Stimulated activated naive CD8-positive, alpha-beta T cell treated with anti-CD3 and anti-CD28 coated beads, Interleukin-15, Interleukin-2, amounts not matched to agents 100 U/mL and 50 U/mL, for 24 hours (primary cell): ENCODE measurements at places on chromosomes 3 and 15.

DNA sequence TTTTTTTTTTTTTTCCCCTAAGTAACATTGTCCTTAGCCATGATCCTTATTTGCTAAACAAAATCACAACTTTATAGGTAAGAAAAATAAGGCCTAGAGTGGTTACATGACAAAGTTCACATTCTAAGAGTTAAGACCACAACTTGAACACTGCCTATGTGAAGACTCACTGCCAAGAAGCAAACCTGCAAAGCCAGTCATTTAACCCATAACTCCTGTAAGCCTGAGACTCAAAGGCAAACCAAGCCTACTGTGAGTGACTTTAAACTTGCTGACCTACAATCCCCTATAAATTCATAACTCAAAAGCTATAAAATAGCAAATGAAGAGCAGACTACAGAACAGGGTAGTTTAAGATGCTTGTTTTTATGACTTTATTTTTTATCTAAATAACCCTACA lies 12.9 kb upstream of the ANKRD28 start:
- DNase-seq: no peak

DNA sequence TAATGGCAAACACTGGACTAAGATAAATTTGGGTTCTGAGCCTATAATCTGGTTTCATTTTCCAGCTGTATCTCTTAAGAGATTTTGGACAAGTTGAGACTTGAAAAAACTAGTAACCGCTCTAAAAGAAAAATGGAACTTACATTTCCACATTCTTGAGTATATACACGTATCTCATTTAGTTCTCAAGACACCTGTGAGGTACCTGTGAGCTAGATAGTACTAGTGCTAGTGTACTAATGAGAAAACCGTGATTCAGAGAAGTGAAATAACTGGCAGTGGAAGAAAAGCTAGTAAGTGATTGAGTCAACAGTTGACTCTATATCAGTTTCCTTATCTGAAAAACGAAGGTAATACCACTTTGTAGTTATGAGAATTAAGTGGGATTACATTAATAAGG lies 62.2 kb upstream of the PAQR5 start:
- no peak for DNase-seq

GRCh38 chr3:160678292-160678842 lies 1.4 kb downstream of the ARL14 start:
- no peak for DNase-seq

GRCh38 chr3:150242220-150242936 lies 165.7 kb upstream of the TSC22D2 start:
- no peak for DNase-seq

DNA sequence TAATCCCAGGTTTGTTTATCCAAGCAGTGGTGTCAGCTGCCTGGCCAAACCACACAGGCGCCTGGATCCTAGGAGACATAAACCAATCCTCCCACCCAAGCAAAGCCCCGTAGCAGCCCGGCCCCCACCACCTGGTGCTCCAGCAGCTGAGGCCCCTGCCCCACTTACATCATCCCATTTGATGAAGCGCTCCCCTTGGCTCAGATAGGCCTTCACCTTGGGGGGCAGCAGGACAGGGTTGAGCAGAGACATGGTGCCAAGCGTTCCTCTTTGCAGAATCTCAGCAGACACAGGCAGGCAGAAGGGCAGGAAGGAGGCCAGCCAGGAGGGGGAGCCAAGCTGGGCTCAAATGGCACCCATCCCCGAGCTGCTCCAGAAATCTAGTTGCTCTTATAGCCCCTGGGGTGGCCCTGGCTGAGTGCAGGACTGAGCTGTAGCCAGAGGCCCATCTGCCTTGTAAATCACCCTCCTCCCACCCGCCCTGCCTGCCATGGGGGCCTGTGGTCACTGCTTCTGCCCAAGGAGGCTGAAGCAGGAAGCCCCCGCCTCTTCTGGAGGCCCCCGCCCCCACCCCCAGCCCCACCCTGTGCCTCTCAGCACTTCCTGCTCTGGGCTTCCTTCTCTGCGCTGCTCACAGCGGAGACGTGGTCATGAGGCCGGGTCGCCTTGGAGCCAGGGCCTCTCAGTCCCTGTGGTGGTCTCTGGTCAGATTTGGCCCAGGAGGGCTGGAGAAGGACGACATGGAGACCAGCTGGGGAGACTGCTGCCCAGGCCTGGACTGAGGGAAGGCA lies at the start of gene PLCB2:
TSS of gene PLCB2 (minus strand) at position 515 of the 791 bp plus-strand sequence. CDS start at position 252, 263 bp downstream.
- peak; percentile 69 for DNase-seq

GRCh38 chr3:86984271-86984670 lies 6.7 kb downstream of the VGLL3 start:
- no peak for DNase-seq

GRCh38 chr15:95840855-95841254 lies 489.6 kb upstream of the NR2F2 start:
- no peak for DNase-seq

GRCh38 chr3:53493963-53494791 lies at the start of gene CACNA1D:
Gene CACNA1D (plus strand): TSS chr3:53494611. CDS start chr3:53495167, 556 bp downstream.
- DNase-seq: peak; percentile 21

- DNase-seq: no peak
Observed at GRCh38 chr3:73479325-73479724, 145.4 kb downstream of the PDZRN3 start.

GRCh38 chr3:123076496-123077418 lies 9.9 kb downstream of the PDIA5 start:
- DNase-seq: no peak

GRCh38 chr15:89330881-89331595 lies 3.6 kb downstream of the POLG start:
- no peak for DNase-seq

DNA sequence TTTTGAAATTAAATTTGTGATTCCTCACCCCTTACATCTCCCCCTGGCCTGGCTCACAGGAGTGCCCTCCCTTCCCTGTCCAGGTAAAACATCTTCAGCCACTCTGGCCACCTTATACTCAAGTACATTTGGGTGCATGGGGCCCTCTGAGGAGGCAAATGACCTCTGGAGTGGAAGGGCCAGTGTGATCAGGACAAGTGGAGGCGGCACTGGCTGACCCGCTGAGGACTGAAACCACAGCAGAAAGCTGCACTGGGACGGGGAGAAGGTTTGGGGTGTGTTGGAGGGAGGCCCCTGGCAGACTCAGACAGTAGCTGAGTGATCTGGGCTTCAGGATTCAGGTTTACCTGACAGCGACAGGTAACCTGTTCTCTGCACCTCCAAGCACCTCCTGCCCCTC lies 24.2 kb downstream of the HES1 start:
- DNase-seq: no peak

DNA sequence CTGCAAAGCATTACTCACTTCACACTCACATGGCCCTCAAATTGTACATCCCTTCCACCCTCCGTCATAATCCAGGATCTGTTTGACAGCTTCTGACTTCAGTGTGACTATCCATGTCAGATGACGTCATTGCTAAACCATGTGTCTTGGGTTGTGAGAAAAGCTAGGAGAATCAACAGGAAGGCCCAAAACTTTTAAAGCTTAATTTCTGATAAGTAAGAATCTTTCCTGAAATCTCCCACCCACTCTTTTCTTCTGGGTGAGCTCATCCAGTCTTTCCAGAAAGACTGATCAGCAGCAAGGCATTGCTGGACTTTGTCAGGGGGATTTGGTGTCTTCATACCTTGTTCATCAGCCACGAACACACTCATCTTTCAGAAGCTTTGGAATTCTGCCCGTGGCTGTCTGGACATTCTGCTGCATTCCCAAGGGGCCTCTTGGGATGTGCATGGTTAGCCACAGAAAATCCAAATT lies 11.5 kb upstream of the LMCD1 start:
- DNase-seq: no peak

- no peak for DNase-seq
Observed at GRCh38 chr15:32878342-32878741, 160.5 kb downstream of the GREM1 start.

DNA sequence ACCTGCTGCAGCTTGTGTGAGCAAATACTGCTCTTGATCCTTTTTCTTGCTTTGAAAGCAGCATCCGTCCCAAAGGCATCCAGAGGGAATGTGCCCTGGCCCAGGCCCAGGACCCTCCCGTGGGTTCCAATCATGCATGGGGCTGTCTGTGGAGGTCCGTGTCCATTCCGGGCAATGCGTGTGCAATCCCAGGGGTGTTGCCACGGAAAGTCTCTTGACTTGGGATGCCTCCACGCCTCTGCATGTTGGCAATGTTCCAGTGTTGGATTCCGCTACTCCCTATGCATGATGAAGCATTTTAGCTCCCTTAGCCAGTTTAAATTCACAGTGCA lies 105.7 kb downstream of the SNRPN start:
- no peak for DNase-seq

DNA sequence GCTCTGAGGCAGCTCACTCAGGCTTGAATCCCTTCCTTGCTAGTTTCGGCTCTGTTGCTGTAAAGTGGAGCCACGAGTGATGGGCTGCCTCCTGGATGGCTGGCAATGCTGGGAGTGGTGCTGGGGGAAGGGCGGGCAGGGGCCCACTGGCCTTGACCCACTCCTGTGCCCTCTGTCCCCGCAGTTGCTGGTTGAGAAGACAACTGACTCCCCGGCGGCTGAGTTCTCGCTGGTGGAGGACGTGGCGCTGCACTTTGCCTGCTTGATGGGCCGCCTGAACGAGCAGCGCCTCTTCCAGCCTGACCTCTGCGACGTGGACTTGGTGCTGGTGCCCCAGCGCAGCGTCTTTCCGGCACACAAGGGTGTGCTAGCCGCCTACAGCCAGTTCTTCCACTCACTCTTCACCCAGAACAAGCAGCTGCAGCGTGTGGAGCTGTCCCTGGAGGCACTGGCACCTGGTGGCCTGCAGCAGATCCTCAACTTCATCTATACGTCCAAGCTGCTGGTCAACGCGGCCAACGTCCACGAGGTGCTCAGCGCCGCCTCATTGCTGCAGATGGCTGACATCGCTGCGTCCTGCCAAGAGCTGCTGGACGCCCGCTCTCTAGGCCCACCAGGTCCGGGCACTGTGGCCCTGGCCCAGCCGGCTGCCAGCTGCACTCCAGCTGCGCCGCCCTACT lies 4.7 kb downstream of the ZBTB47 start:
- no peak for DNase-seq

DNA sequence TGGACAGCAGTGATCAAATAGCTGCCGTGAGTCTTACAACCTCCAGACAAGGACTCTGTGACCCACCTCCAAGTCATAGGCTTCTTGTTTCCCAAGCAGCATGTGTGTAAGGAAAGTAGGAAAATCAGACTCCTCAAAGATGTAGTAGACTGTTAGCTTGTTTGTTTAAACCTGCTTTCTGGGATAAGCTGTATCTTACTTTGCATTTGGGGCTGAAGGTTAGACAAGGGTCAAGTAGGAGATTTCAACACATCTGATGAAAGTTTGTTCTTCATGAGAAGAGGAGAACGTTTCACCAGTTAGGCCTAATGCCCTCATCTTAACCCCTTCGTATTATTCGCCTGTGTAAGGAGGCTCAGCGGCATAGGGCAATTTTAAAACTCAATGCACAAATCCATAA lies 756.4 kb upstream of the NR2F2 start:
- DNase-seq: no peak

DNA sequence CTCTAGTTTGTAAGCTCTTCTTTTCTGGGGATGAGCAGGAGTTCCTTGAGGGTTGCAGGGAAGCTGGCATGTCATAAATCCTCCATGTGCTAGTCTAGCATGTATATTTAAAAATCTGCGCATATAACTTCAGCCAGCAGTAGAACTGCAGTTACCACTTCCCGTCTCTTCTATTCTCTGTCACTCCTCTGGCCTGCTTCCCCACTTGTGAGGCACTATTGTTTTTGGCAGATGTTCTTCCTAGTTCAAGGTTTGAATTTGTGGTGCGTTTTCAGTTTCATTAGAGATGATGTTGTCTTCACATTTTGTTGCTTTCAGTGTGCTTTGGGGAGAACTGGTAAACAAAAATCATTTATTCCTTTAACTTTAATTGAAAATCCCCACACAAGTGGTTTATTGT lies 169.1 kb upstream of the ZPLD1 start:
- no peak for DNase-seq

DNA sequence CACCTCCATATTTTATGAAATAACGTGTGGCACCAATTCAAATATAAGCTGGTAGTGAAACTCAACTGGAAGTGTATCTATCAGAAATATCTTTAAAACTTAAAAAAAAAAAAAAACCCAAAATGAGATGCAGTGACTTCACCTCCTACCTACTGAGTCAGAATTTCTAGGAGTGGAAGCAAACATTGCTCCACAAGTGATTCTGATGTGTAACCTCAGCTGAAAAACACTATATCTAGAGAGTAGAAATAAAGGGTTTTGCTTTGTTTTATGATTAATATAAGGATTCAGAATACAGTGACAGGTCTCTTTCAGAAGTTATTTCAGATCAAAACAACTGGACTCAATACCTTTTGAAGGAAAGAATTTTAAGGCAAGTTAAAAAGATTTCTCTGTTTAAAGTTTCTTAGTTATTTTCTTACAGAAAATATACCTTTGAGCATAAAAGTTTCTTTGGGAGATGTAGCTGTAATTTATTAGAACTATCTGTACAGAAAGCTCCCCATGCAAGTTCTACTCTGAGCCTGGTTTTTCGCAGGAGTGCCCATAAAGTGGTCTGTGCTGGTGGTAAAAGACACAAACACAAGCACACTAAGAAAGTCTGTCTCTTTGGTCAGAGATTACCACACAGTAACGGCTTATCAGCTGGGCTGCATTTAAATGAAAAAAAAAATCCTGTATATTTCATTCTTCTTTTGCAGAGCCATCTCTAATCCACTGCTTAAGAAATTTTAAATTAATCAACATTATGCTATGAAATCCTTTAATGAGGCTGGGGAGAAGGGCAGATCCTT lies 59.9 kb upstream of the PPIB start:
- no peak for DNase-seq

DNA sequence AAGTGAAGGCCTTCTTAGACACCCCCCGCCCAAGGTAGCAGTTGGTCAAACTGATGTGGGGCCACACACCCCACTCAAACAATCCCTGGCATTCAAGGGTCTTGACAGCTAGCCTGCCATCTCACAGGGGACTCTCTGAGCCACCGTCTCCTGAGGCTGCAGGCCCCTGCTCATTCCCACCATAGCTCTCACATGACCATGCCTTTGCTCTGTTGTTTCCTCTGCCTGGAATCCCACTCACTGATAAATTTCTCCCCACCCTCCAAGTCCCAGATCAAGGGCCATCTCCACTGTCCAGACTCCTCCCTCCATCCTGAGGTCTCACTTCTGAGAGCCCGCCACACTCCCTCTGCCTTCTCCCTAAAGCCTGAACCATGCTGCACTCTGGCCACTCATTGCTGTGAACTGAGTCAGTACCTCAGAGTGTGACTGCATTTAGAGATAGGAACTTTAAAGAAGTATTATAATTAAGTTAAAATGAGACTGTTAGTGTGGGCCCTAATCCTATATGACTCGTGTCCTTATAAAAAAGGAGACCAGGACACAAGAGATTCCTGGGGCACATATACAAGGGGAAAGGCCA lies 10.0 kb downstream of the WNT7A start:
- DNase-seq: no peak

DNA sequence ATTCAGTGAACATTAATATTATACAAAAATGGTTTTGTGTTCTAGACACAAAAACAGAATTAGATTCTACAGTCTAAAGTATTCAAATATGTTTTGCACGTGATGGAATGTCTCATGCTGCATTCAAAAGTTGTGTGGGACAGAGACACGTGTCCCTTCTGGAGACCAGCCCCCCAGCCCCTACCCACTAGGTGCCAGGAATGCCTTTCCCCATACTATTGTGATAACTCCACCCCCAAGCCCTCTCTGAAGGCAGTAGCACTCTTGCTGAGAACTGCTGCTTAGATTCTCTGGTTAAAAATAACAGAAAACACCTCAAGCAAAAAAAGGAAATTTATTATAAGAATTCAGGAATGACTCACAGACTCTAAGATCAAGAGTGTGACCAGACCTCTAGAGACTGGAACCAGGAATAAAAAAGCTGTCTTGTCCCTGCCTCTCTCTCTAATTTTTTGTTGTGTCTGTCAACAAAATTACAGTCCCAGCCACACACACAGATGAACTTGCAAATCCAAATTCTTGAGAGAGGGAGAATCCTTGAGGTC lies 57.7 kb downstream of the PXYLP1 start:
- DNase-seq: no peak
